ENCODE measurements at places on chromosomes 4 and X.

- no peak for DNase-seq
These were observed 989.2 kb upstream of the SLIT2 start for GRCh38 chr4:19262467-19262866.

DNA sequence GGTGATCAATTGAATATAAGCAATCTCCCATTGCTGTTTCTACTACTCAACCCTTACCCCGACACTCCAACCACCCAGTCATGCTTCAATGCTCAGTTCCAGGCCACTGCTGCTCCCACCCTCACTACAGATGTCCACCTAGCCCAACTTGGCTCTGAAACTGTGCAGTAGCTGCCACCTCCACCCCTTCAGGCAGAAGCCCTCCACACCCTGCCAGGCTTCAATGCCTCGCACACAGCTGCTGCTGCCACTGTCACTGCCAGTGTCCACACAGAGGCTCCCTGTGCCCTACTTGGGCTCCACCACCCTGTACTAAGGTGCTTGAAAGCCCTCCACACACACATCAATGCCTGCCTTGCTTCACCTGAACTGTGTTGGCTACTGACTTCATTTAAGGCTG is 34.6 kb downstream of the LAMTOR3 start:
- DNase-seq: no peak

GRCh38 chr4:67126570-67126969 is 418.7 kb downstream of the CENPC start:
- no peak for DNase-seq

DNA sequence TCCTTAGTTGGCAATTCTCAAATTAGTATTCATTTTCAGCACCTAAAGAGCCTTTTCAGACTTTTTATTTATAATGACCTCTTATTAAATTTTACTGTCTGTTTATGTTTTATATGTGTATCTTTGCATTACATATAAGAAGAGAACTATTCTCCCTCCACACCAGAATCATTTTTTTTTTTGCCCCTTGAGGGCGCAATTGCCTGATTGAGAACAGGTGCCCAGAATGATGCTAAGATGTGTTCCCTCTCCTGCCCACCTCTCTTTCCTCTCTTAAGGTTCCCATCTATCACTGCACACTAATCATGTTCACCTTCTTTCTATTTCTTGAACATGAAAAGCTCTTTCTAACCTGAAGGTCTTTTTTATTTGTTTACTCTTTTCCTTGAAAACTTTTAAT is 44.2 kb upstream of the ADAM29 start:
- no peak for DNase-seq

DNA sequence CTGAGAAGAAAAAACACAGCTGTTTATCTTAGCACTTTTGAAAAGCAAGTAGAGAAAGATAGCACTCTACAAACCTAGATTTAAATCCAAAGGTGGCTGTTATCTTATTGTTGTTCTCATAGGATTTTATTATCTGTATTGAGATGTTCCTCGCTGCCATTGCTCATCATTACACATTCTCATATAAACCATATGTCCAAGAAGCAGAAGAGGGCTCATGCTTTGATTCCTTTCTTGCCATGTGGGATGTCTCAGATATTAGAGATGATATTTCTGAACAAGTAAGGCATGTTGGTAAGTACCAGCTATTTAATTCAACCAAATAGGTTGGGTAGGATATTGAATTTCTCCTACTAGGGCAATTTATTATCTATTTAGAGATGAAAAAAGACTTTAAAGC is 16.4 kb downstream of the TMEM184C start:
- no peak for DNase-seq

GRCh38 chr4:35325908-35326453 is 918.3 kb downstream of the ARAP2 start:
- no peak for DNase-seq

DNA sequence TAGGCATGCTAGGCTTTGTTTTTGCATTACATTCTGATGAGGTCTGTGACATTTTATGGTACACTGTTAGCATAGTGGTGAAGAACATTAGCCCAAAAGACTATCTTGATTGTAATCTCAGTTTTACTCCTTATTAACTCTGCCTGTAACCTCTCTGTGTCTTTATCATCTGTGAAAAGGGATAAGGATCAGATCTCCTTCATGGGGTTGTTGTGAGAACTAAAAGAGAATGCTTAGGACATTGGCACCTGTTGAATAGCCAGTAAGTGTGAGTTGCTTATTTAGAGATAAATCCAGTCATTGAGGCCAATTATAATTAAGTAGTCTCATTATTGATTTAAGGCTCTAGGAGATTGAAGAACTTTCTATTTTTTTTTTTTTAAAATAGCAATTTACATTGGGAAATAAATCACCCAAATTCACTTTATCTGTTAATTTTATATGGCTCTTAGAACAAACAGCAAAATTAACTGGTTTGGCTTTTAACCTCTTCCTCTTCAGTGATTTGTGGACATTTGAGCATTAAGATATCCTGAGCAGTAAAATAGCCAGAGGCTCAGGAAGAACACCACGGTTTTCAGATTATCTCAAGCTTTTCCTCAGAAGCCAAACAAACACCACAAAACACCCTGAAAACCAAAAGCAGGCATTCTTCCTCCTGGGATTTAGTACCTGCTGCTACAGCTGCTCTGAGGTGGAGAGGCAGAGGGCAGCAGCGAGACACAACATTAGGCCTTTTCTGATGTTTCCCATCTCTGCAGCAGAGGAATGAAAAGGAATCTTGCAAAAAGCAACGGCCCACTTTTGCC is 192.9 kb downstream of the ARHGAP10 start:
- no peak for DNase-seq

GRCh38 chr4:153142700-153143438 is 61.4 kb upstream of the TRIM2 start:
- DNase-seq: no peak

DNA sequence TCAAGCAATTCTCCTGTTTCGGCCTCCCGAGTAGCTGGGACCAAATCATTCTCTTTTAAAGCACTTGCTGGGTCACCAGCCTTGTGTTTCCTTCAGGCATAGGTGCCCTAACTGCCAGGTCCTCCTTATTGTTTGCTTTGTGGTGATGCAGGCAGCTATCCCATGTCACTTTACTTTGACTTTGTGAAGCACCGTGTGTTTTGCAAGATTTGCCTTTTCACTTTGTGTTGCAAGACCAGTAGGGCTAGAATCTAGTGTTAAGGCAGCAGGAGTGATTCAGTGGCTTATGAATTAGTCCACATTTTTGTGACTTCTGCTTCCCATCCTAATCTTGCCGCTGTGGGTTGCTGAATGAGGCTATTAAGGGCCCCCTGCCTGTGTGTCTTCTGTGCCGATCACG is 20.2 kb downstream of the SYAP1 start:
- no peak for DNase-seq

DNA sequence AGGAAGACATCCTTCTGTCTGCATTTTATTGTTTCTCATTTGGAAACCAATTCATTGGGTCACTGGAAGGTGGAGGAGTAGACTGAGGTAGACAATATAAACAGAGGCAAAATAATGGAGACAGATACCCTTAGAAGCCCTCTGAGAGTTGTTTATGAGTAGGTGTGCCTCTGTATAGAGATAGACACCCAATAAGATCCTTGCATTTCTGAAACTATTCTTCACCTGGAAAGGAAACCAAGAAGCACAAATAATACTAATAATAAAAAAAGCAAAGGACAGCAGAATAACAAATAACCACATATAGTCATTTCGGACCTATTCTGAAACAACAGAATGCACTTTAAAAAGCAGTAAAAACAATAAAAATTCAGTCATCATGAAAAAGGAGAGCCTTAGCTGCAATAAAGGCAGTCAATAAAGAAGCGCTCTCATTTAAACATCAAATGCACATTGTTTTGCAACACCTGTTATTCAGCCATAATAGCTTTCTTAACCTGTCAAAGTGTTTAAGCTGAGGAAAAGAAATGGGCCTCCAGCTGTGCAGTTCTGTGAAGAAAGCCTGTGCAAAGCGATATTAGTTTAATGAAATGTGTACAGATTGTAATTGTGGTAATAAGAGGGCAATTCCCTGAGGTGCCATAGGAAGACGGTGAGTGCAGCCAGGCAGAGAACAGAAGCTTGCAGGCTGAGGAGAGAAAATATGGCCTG is 904.2 kb downstream of the STPG2 start:
- no peak for DNase-seq

DNA sequence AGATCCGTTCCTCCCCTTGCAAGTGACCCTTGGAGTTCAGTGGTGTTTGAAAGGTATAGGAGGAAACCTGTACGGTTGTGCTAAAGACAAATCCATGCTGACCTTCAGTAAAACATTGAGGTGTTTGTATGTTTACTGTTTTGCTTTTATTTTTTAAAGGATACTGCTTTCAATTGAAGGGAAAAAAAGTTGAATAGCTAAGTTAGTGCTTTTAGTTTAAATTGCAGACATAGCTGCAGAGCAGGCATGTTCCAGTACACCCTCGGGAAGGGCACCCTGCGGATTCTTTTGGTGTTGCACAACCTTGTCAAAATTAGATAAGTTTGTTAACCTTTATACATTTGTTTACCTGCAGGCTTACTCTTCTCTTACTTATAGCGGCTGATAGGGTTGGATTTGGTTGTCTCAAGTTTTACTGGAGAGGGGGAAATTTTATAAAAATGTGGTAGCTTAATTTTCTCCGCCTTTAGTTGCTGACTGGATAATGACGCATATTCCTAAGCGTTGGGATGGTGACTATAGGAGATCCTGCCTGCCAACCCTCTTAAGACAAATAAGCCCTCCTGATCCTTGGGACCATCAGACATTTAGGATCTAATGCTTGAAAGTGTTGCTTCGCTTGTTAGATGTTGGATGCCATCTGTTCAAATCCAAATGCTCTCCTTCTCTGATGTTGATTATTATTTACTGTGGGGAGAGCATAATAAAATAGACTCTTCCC is 2.0 kb downstream of the RAPGEF2 start:
- no peak for DNase-seq

DNA sequence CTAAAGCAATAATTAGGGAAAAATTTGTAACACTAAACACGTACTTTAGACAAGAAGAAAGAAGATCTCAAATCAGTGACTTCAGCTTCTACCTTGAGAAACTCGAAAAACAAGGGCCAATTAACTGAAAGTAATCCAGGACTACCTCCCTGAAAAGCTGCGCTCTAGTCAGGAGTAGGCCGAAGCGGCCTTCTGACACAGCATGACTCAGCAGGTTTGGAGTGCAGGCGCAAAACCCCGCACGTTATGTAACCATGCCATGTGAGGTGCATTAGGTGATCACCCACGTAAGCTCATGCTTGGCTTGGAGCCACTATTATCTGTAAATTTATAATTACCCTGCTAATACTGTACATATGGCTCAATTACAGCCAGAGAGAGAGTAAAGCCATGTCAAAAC is 52.8 kb upstream of the CCDC149 start:
- no peak for DNase-seq

GRCh38 chr4:7587433-7588405 is 153.0 kb upstream of the PSAPL1 start:
- DNase-seq: no peak

GRCh38 chr4:92969650-92970379 is 666.0 kb downstream of the GRID2 start:
- DNase-seq: no peak

DNA sequence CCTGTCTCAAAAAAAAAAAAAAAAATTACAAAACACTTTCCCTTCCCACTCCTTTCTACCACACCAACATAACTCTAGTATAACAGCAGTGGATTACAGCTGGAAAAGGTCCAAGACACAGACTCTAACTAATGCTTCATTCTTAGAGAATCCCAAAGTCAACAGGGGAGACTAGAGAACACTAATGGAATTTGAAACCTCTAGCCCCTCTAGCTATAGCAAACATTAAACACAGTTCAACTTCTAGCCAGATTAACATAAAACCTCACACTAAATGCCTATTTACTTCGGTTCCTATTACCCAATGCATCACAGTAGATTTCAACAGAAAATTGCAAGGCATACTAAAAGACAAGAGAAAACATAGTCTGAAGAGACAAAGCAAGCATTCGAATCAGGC is 10.5 kb upstream of the DHX15 start:
- DNase-seq: no peak

GRCh38 chrX:145818186-145819113 is 821 bp downstream of the SLITRK2 start:
- DNase-seq: no peak

GRCh38 chr4:84031401-84031800 is 467.7 kb downstream of the NKX6-1 start:
- DNase-seq: no peak

- no peak for DNase-seq
These were observed 71.6 kb upstream of the CLCN4 start for GRCh38 chrX:10085223-10085622.
